NCI-H1105 treated with DMSO at 0.1 percent for 48 hours (cell line): ENCODE measurements at places on chromosomes 13 and 19.

DNA sequence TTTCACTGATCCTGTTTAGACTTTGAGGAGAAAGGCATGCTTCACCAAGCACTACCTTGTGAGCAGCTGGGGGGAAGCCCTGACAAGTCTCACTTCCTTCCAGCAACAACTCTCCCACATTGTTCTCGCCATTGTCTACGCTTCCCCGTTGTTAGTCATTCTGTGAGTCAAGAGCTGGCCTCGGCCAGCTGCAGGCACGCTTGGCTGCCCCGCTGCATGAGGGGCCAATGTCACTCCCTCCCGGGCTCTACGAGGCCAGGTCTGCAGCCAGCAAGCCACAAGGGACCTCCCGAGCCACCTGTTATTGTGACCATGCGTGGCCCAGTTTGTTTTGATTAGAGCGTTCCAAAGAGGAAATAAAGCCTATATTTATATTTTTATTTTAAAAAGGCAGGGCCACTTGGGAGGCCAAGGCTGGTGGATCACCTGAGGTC, 220.9 kb downstream of the FOXO1 start:
- DNase-seq, result no peak

DNA sequence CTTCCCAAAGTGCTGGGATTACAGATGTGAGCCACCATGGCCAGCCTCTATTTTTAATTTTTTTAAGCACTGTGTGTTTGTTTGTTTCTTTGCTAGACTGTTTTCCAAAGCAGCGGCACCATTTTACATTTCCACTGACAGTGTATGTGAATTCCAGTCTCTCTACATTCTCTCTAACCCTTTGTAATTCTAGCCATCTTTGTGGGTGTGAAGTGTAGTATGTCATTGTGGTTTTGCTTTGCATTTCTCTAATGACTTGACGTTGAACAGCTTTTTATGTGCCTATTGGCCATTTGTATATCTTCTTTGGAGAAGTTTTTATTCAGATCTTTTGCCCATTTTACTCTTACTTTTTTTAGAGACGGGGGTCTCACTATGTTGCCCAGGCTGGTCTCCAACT, 11.6 kb downstream of the PNPLA6 start:
- DNase-seq, result no peak

DNA sequence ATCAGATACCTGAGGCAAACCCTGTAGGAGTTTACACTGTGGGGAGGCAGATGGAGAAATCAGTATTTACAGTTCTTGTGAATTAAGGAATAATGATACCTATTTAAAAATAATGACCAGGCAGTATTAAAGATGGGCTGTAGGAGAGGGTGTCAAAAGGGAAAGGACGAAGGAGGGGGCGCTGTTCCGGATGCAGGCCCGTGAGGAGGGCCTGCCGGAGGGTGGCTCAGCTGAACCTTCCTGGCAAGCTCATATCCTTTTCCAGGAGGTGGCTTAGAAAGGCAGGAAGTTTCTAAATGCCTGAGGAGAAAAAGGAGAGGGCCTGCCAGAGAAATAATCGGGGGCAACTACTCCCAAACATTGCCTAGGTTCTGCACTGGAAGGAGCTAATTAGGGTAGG, 46.6 kb downstream of the MBNL2 start:
- no peak for DNase-seq

GRCh38 chr19:16274447-16274846, 50.2 kb upstream of the KLF2 start:
- DNase-seq, result no peak

DNA sequence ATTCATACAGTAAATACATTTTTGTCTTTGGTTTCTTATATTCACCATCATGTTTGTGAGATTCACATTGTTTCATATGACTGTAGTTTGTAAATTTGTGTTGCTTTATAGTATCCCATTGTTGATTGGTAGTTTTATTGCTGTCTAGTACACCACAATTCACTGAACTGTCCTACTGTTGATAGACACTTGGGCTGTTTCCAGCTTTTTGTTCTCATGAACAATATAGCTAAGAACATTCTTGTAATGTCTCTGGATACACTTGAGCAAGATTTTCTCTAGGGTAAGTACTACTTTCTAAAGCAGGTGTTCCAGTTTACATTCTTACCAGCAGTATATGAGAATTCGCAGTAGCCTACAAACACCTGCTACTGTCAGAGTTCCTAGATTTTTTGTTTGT, 37.8 kb downstream of the SKA3 start:
- no peak for DNase-seq

- no peak for DNase-seq
Observed at GRCh38 chr13:39210961-39211534, 172.8 kb downstream of the NHLRC3 start.

DNA sequence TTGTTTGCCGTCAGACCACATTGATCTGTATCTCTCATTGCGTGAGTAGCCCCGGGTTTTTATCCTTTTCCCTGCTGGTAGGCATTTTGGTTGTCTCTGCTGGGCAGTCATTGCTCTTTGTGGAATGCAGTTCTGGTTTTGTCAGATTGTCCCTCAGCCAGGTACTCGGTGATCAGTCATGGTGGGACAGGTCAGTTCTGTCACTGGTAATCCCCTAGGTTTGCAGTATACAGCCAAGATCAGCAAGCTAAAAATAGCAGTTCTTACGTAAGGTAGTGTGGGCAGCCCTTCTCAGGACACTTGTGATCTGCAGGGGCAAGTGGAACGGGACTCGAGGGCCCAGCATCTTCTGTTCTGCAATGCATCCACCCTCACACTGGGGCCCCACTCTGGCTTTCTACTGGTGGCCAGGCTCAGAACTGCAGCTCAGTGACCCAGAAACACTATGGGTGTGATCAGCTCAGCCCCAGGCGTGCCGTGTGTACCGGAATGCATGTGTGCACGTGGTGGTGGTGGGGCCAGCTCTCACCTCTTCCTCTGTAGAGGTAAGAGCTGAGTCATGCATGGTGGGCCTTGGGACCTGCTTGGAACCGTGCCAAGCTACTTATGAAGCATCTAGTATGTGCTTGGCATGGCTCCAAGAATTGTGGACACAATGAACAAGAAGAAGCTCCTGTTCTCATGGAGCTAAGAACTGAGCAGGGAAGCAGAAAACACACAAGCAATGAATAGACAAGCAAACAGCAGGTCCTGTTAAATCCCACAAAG, 6.3 kb downstream of the PLEKHF1 start:
- DNase-seq, result peak; percentile 10

DNA sequence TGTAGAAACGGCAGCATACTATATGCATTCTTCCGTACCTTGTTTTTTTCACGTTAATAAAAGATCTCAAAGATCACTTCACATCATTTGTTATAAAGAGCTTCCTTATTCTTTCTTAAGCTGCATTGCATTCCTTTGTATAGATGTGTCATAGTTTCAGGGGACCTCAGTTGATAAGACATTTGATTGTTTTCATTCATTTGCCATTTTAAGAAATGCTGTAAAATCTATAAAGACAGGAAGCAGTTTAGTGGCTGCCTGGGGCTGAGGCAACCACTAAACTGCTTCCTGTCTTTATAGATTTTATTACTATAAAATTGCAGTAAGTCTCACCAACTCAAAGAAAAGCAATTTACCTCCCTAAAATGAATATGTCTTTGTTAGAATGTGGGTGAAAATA, 59.4 kb downstream of the ZDHHC20 start:
- DNase-seq, result no peak

DNA sequence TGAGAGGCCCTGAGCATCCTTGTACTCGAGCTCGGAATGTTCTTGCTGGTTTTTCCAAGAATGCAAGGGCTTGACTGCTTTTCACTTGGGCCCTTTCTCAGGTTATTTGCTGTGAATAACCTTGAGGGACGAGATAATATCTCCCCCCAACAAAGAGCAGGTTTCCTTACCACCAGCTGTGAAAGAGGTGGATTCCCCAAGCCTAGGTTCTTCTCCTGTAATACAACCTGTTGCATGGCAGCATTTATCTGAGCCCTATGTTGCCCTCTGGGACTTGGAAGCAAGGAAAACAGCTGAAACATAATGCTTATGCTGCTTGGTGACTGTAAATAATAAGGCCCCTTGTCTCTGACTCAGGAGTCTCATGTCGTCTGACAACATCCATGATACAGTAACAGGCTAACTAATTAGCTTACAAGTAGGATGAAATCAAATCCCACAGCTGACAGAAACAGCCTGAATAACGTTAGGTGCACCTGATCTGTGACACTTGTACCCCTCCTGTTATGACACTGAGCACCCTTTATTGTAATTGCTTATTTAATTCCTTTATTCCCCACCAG, 43.6 kb upstream of the RCBTB2 start:
- DNase-seq, result no peak

DNA sequence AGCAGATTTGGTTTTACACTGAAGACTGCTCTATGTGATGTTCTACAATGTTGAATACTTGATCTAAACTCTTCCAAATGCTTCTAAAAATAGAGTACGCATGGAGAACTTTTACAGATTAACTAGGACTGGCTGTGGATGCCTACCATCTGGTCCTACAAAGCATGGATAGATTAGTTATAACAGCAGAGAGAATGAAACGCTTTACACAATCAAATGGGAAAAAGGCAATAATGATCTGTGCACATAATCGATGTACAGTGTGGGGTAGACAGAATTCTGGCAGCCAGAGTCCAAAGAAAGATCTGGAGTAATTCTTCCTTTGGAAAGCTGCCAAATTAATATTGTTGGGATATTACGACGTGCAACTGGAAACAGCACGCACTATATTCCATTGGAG, 1885.5 kb upstream of the PRR20A start:
- no peak for DNase-seq

DNA sequence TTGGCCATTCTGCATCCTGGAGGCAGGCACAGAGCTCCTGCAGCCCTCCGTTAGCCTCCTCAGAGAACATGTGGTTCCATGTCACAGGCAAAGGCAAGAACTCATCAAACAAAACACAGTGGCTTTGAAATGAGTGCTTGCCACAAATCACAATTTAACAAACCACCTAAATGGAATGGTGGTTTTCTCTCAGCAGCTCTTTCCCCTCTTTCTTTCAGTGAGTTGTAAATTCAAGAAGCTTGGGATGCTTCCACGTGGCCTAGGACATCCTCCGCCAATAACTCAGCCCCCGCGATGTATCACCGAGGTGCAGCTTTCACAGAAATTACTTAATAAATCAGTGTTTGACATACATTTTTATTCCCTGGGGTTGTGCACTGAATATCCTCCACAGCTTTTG, 65.4 kb upstream of the RFC3 start:
- no peak for DNase-seq

- no peak for DNase-seq
Observed at GRCh38 chr13:93955904-93956303, 523.6 kb downstream of the DCT start.

GRCh38 chr13:97431171-97431764, 2.7 kb upstream of the RAP2A start:
- no peak for DNase-seq

- DNase-seq, result no peak
Observed at GRCh38 chr19:1097810-1098176, 2.6 kb upstream of the POLR2E start.

DNA sequence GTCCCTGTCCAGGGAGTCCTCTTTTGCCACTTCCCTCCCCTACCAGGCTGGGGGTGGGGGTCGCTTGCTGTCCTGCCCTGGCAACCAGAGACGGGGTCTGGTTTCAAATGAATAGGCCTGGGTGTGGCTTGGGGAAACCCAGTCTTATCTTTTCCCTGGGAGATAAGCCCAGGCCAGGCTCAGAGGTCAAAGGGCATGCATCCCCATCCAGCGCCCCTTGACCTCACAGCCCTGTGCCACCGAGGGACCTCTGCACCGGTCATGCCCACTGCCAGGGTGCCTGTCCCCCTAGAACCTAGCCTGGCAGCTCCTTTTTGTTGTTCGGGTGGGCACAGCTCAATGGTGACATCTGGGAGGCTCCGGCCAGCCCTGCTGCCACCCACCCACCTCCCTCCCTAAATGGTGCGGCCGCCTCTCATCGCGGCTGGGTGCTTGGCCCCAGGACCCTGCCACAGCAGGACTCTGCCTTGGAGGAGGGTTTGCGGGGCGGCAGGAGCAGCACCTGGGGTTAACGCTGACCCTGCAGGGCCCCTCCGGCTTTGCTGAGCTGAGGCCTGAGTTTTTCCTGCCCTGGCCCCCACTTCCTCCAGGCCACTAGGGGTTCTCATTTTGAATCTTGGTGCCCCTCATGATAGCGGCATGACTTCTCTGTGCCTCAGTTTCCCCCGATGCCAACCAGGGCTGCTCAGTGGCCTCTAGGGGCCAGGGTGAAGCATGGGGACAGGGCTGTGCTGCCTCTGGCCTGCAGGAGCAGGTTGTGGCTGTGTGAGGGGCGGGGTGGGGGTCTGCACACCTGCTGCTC, 2.9 kb upstream of the CERS1 start:
- DNase-seq, result no peak

DNA sequence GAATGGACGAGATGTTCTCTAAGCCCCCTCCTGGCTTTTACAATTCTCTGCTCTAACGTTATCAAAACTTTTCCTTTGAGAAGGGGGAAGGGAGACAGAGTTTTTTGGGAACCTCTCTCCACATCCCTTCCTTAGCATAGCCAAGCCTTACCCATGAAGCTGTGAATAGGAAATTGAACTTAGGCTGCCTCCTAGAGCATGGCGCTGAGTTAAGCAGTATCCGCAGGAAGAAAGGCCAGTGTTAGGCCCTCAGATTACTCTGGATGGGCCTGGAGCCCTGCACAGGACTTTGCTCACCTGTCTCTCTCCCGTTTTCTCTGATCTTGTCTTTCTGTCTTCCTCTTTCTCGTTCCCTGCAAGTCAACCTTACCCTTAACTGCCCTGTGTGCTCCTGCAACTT, 39.6 kb downstream of the CYP2B6 start:
- DNase-seq, result no peak

- no peak for DNase-seq
Observed at GRCh38 chr19:21317821-21318220, 11.4 kb downstream of the ZNF708 start.

GRCh38 chr19:19110410-19111135, 27.7 kb downstream of the TMEM161A start:
- DNase-seq, result no peak
